ENCODE measurements at places on chromosomes 12 and 14.
A peak's percentile ranks its signal among the peaks of the same experiment; 100 is the strongest.

- no peak for DNase-seq
Measured at GRCh38 chr12:53733807-53734200, 6.6 kb upstream of the CALCOCO1 start.

DNA sequence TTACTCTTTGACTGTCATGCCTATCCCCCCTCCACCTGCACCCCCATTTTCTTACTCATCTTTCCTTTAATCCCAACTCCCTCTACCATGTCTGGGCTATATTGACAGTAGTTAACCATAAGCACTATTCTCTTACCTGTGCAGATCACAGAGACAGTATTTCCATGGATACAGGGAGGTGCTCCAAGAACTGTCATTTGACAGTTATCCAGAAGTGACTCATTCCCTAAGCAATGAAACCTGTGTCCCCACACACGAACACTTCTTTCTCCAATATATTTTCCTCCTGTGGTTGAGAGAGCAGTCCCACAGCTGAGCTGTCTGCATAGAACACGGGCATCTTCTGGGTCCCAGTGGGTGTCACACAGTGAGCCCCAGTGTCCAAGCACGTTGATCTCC lies 68.8 kb downstream of the CD163L1 start:
- DNase-seq, result no peak

GRCh38 chr12:28192125-28192524 lies 1.9 kb downstream of the CCDC91 start:
- no peak for DNase-seq

GRCh38 chr12:52612431-52613383 lies 5.7 kb downstream of the KRT73 start:
- no peak for DNase-seq

- DNase-seq, result no peak
Measured at GRCh38 chr14:65211341-65211987, 109.1 kb upstream of the MAX start.

DNA sequence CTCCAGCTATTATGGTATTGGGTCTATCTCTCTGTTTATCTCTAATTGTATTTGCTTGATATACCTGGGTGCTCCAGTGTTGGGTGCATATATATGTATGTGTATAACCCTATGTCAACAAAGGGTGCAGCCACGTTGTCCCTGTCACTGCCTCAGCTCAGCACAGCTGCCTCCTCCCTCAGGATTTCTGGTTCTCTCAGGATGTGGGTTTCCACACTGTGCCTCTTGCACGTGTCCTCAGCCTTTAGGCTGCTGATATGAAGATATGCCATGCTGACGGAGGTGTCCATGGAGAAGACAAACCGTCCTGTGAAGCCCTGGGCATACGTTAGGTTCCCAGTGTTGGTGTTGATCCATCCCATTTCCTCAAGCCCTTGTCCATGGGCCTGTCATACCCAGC lies 791.2 kb downstream of the TMEM121 start:
- DNase-seq, result no peak

- DNase-seq, result no peak
Measured at GRCh38 chr14:96310906-96311305, 52.2 kb downstream of the ATG2B start.

DNA sequence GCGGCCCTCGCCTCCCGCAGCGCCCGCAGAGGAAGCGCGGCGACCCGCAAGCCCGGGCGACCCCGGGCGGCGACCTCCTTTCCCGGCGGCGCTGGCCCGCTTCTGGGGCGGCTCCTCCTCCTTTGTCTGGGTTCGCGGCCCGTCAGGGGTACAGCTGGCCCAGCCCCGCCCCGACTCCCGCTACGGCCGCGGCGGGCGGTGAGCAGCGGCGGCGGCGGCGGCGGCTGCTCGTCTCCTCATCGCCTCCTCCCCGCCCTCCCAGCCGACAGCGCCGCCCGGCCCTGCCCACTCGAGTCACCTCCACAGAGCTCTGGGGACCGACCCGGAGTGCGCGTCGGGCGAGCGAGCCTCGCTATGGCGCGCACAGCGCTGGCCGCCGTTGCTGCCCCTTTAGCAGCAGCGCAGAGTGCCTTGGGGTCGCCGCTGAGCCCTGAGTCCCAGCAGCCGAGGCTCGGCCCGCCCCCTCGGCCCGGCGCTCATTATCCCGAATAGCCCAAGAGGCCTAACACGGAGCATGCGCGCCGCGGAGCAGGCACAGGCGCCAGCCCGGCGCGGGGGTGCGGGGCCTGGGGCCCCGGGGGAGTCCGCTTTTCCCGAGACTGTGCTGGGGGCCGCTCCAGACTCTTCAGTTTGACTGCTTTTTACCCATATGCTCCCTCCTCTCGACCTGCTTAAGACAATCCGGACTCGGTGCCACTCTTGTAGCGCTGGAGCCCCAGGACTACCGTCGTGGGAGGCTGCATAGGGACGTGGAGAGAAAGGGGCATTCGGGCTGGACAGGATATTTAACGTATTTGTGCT lies at the start of gene SOS2:
SOS2 (minus strand) TSS at position 104 of the 801 bp plus-strand sequence. CDS start 295 bp downstream, outside the sequence.
- peak; percentile 74 for DNase-seq

- DNase-seq, result no peak
Measured at GRCh38 chr14:51209457-51209856, 30.6 kb upstream of the TMX1 start.

DNA sequence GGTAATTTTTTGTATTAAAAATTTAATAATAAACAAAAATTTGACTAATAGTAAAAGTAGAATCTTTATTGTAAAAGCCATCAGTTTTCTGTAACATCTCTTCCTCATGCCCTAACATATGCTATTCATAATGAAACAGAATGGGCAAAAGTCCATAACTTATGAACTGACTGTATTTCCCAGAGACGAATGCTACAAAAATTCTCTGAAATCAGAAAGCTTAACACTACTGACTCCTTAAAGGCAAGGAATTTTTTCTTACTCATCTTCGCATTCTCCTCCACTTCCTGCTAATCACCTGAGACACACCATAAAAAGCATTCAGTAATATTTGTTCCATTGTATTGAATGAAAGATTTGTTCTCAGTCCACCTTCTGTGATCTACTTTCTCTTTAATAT lies 17.6 kb downstream of the MON2 start:
- no peak for DNase-seq
